ENCODE measurements at places on chromosomes 12 and 14. TPM values are rescaled to one million over a fixed set of nuclear protein-coding genes. Genes with fewer than 3 reads are reported as not detected.

The RTL1 gene
- not detected for total RNA-seq

The SLC22A17 gene
- 55.9 TPM for total RNA-seq

The PUS1 gene
- total RNA-seq = 15.7 TPM

The COX8C gene
- total RNA-seq = not detected

The OAS3 gene
- 9.0 TPM for total RNA-seq

The GPR84 gene
- not detected for total RNA-seq

The LIMA1 gene
- total RNA-seq = 126 TPM

DNA sequence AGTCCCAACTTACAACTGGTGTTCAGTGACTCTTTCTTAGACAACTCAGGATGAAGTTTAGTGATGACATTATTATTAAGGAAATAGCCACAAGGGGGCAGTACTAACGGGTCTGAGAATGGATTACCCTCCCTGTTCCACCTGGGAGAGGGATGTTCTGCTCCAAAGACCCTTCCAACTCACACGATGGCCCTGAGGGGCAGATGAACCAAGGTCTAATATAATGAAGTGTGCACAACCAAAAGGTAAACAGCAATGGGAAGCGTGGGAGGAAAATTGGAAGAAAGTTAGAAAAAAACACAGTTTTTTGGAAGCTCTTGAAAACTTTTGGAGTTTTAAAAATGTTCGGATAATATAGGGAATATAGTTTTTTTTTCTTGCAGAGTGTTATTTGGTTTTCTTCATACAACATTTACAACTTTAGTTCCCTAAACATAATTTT, 24.0 kb downstream of the FGF6 start:
- H3K4me1 ChIP-seq = no peaks in the 10 kb centered on the region
- peaks cover 13% of the 10 kb centered on the region for H3K27me3 ChIP-seq
- DNase-seq = no peak
- no peak overlapping the region for H3K27ac ChIP-seq
- H3K4me3 ChIP-seq = no peak overlapping the region

DNA sequence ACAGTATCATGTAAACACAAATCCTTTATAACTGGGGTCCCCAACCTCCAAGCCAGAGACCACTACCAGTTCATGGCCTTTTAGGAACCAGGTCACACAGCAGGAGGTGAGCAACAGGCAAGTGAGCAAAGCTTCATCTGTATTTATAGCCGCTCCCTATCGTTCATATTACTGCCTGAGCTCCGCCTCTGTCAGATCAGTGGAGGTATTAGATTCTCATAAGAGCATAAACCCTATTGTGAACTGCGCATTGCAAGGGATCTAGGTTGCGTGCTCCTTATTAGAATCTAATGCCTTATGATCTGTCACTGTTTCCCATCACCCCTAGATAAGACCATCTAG, 49.9 kb downstream of the LRP6 start:
- no peak overlapping the region for H3K27ac ChIP-seq
- H3K4me1 ChIP-seq = peaks cover 15% of the 10 kb centered on the region
- DNase-seq = no peak
- H3K4me3 ChIP-seq = no peak overlapping the region
- no peaks in the 10 kb centered on the region for H3K27me3 ChIP-seq

DNA sequence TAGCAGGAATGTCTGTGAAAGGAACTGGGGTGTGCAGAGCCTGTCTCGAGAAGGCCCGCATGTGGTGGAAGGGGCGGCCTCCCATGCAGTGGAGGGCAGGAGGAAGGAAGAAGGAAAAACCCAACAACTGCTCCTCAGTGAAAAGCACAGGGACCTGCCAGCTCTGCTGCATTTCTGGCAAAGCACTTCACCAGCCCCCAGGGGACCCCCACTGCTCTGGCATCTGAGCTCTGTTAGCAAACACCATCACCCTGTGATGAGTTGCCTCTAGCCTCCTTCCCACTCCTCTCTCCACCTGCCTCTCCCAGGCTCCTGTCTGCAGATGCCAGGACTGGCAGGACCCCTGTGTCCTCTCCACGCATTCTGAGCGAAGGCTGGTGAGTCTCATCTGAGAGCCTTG, 69.0 kb upstream of the DDX11 start:
- no peaks in the 10 kb centered on the region for H3K4me1 ChIP-seq
- H3K27ac ChIP-seq = no peak overlapping the region
- H3K4me3 ChIP-seq = no peak overlapping the region
- no peaks in the 10 kb centered on the region for H3K27me3 ChIP-seq

GRCh38 chr12:107449891-107450290, 235.7 kb upstream of the PWP1 start:
- DNase-seq = no peak
- no peak overlapping the region for H3K27ac ChIP-seq
- no peaks in the 10 kb centered on the region for H3K4me1 ChIP-seq

- no peaks in the 10 kb centered on the region for H3K4me1 ChIP-seq
- no peaks in the 10 kb centered on the region for H3K27me3 ChIP-seq
- H3K27ac ChIP-seq = no peak overlapping the region
Observed at GRCh38 chr14:104333646-104334423, 195.4 kb downstream of the KIF26A start.

- H3K27me3 ChIP-seq = no peaks in the 10 kb centered on the region
- H3K4me1 ChIP-seq = no peaks in the 10 kb centered on the region
- no peak overlapping the region for H3K27ac ChIP-seq
- H3K4me3 ChIP-seq = no peak overlapping the region
- H3K36me3 ChIP-seq = no peaks in the 10 kb centered on the region
Observed at GRCh38 chr14:33045760-33046159, 107.1 kb downstream of the NPAS3 start.

GRCh38 chr12:41917181-41917580, 227.5 kb downstream of the GXYLT1 start:
- no peaks in the 10 kb centered on the region for H3K4me1 ChIP-seq
- no peaks in the 10 kb centered on the region for H3K27me3 ChIP-seq
- H3K36me3 ChIP-seq = no peaks in the 10 kb centered on the region
- no peak overlapping the region for H3K4me3 ChIP-seq

GRCh38 chr12:92566448-92567019, 136.3 kb upstream of the PLEKHG7 start:
- no peak overlapping the region for H3K27ac ChIP-seq
- no peak overlapping the region for H3K4me3 ChIP-seq
- no peaks in the 10 kb centered on the region for H3K36me3 ChIP-seq
- H3K4me1 ChIP-seq = peaks cover 20% of the 10 kb centered on the region

- H3K4me1 ChIP-seq = no peaks in the 10 kb centered on the region
- no peak for DNase-seq
- H3K4me3 ChIP-seq = no peak overlapping the region
- H3K27ac ChIP-seq = no peak overlapping the region
- H3K27me3 ChIP-seq = no peaks in the 10 kb centered on the region
- H3K36me3 ChIP-seq = no peaks in the 10 kb centered on the region
Observed at GRCh38 chr14:99286761-99287160, 14.8 kb upstream of the BCL11B start.

DNA sequence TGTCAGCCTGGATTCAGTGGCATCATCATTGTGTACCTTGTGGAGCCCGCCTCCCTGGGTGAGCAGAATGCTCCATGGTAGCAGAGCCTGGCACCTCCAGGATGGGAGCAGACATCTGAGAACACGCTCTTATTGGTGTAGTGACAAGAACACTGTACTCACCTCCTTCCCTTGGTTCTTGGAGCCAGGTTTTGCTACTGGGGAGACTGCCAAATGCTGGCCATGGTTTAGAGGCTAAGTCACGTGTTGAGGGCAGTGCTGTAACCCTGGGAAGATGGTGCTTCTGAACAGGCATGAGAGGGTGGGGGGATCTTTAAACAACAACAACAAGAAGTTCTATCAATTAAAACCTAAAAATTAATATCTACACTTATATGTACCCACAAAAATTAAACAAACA, 47.6 kb upstream of the ASPG start:
- peaks cover 34% of the 10 kb centered on the region for H3K27me3 ChIP-seq
- H3K27ac ChIP-seq = no peak overlapping the region
- no peak for DNase-seq
- no peaks in the 10 kb centered on the region for H3K4me1 ChIP-seq
- no peak overlapping the region for H3K4me3 ChIP-seq
- no peaks in the 10 kb centered on the region for H3K36me3 ChIP-seq

- DNase-seq = no peak
- no peaks in the 10 kb centered on the region for H3K4me1 ChIP-seq
- no peak overlapping the region for H3K4me3 ChIP-seq
- H3K36me3 ChIP-seq = no peaks in the 10 kb centered on the region
- no peak overlapping the region for H3K27ac ChIP-seq
Observed at GRCh38 chr12:101563212-101563611, 31.6 kb upstream of the MYBPC1 start.

- no peak overlapping the region for H3K27ac ChIP-seq
- H3K4me1 ChIP-seq = no peaks in the 10 kb centered on the region
- no peak for DNase-seq
- no peak overlapping the region for H3K4me3 ChIP-seq
- no peaks in the 10 kb centered on the region for H3K36me3 ChIP-seq
Observed at GRCh38 chr14:54709444-54709843, 142.5 kb downstream of the SAMD4A start.

DNA sequence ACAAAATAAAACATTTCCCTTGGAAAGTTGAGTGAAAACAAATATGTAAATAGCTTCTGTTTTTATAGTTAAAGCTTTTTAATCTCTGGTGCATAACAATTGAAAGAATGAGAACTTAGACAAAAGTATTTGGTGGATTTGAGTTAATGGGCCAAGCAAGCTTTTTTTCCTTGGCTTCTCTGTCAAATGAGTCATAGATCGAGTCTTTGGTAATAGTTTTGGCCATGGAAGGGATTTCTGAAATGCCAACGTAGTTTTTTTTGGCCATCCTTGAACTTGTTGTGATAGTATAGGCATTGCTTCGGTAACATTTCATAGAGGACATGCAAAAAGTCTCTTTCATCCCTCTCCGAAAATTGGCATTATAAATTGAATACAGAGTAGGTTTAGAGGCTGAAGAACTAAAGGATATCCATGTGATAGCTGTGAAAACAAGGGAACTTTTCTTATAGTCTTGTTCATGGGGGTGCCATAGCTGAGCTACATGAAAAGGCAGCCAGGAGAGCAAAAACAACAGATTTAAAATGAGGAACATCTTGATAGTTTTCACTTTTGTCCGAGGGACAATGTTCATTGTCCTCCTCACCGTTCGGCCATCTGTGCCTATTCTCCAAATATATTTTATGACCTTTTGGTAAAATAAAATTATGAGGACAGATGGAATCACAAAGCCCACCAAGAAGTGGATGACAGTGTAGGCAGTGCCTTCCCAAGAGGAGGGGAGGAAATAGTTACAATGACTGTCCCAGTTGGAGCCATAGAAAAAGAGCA, 34.7 kb downstream of the GPR19 start:
- H3K4me3 ChIP-seq = no peak overlapping the region
- no peaks in the 10 kb centered on the region for H3K36me3 ChIP-seq
- no peaks in the 10 kb centered on the region for H3K27me3 ChIP-seq
- DNase-seq = no peak

GRCh38 chr12:88570103-88570502, 10.2 kb downstream of the KITLG start:
- no peak overlapping the region for H3K27ac ChIP-seq
- DNase-seq = no peak
- no peak overlapping the region for H3K4me3 ChIP-seq
- H3K36me3 ChIP-seq = no peaks in the 10 kb centered on the region

- DNase-seq = no peak
- no peaks in the 10 kb centered on the region for H3K4me1 ChIP-seq
- H3K4me3 ChIP-seq = no peak overlapping the region
- no peaks in the 10 kb centered on the region for H3K27me3 ChIP-seq
- H3K27ac ChIP-seq = no peak overlapping the region
Observed at GRCh38 chr12:22615963-22616501, 8.9 kb upstream of the ETNK1 start.

- peaks cover 9% of the 10 kb centered on the region for H3K4me1 ChIP-seq
- H3K27me3 ChIP-seq = no peaks in the 10 kb centered on the region
- peak overlapping the region; percentile 92 for H3K27ac ChIP-seq
Observed at GRCh38 chr12:49368240-49368600, 958 bp downstream of the SPATS2 start.

GRCh38 chr14:99450266-99450665, 30.4 kb downstream of the SETD3 start:
- H3K4me3 ChIP-seq = no peak overlapping the region
- H3K27ac ChIP-seq = no peak overlapping the region
- no peak for DNase-seq

- H3K4me1 ChIP-seq = no peaks in the 10 kb centered on the region
- no peak overlapping the region for H3K27ac ChIP-seq
- no peaks in the 10 kb centered on the region for H3K36me3 ChIP-seq
- no peaks in the 10 kb centered on the region for H3K27me3 ChIP-seq
- H3K4me3 ChIP-seq = no peak overlapping the region
Observed at GRCh38 chr12:104596898-104597843, 140.4 kb downstream of the CHST11 start.

- no peak overlapping the region for H3K27ac ChIP-seq
- H3K36me3 ChIP-seq = no peaks in the 10 kb centered on the region
- H3K4me3 ChIP-seq = no peak overlapping the region
- DNase-seq = no peak
- no peaks in the 10 kb centered on the region for H3K27me3 ChIP-seq
Observed at GRCh38 chr14:42869681-42870080, 1263.0 kb downstream of the LRFN5 start.

Measured in tibial nerve (tissue), 4 donors.